ENCODE measurements at places on chromosomes 11 and 22. TPM values are rescaled to one million over a fixed set of nuclear protein-coding genes. Genes with fewer than 3 reads are reported as not detected.

FXYD2 gene
- not detected for total RNA-seq

TCN2 gene
- total RNA-seq: 1.4 TPM

CD248 gene
- not detected for total RNA-seq

HEPN1 gene
- not detected for total RNA-seq

ASPHD2 gene
- 4.0 TPM for total RNA-seq

SLC22A6 gene
- total RNA-seq: not detected

IL17REL gene
- not detected for total RNA-seq

DNA sequence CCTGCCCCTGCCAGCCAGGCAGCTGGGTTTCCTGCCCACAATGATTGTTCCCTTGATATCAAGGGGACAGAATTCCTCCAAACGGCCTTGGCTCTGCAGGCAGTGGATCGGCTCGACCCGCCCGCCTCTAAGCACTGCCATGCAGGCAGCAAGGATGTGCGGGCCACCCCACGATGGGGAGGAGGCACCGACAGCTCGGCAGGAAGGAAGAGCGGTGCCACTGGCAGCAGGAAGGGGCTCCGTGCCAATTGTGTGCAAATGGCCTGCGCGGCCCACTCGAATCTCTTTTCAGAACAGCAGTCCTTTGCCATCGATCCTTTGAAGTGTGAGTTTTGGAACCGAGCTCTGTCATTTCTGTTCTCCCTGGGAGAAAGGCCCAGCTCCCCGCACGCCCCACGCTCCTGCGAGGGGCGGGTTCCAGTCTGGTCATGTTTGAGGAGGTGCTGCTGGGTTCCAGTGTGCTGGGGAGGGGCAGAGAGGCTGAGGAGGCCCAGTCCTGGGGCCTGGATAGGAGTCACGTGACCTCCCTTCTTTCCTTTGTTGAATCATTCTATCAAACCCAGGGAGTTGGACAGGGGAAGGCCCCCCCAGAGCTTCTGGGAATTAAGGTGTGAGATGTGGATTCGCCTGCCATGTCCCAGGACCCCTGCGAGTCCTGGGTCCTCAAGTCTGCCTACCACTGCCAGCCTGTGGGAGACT lies 406.0 kb downstream of the CTTN start:
- no peak for DNase-seq

DNA sequence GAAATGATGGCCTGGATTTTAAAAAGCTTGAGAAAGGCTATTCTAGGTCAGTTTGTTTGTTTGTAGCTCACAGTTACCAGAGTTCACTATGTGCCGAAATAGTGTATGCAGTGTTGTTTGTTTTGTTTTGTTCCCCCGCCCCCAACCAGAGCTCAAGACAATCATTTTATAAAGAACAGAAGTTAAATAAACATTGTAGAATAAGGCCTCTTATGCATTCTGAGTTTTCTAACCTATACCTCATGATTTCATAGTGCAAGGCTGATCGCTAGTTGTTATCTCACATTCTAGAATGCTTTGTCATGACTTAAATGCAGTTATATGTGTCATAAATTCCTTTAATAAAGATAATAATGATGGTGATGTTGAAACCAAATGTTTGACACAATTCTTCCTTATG lies 7.8 kb downstream of the KCNA4 start:
- no peak for DNase-seq

DNA sequence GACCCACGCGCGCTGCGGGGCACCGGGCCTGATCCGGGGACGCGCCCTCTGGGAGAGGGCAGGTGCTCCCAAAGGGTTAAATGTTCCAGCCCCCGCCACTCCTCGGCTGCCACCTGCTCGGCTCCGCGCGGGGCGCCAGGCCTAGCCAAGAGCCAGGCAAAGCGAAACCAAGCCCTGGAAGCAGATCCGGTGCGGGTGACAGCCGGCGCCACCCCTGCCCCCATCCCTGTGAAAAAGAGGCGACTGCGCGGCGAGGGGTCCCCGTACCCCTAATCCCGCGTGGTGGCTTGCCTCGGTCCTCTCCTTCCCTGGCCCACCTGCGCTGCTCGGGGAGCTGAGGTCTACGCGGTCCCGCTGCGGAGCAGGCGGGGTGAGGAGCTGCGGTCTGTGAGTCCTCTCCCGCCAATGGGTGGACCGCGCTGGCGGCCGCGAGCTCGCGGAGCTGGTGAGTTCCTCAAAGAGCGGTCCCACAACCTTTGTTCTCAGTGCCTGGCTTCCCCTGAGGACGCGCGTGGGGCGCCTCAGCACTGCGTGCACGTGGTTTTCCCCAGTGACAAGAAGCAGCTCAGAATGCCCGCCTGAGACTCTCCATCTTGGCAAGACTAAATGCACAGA lies at the start of gene ME3:
TSS of gene ME3 (minus strand) at position 610 of the 615 bp plus-strand sequence.
- DNase-seq: no peak

DNA sequence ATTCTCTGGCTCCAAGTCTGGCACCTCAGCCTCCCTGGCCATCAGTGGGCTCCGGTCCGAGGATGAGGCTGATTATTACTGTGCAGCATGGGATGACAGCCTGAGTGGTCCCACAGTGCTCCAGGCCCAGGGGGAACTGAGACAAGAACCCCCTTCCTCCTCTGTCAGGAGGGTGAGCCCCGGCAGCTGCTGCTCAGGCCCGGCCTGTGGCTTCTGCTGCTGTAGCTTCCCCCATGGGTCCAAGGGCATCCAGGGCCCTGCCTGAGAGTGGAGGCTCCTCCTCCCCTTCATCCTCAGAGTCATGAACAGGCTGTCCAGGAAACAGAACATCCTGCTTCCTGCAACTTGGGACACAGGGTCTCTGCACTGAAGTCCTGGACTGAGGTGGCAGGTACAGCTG lies 113.6 kb downstream of the VPREB1 start:
- DNase-seq: no peak

DNA sequence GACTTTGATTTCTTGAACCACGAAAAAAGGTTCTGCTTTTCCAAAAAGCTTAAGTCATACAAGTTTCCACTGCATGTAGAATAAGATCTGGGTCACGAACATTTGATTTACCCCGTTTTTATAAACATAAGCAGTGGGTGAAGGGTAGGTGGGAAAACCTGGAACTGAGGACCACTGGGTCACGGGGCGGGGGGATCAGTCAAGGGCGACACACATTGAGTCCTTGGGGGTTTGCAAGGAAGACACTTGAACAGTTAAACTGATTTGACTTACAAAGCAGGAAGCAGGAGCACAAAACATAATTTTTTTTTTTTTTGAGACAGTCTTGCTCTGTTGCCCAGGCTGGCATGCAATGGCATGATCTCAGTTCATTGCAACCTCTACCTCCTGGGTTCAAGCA lies 10.9 kb downstream of the FADS3 start:
- DNase-seq: no peak

GRCh38 chr11:32094923-32095322 lies 4.0 kb downstream of the RCN1 start:
- no peak for DNase-seq

DNA sequence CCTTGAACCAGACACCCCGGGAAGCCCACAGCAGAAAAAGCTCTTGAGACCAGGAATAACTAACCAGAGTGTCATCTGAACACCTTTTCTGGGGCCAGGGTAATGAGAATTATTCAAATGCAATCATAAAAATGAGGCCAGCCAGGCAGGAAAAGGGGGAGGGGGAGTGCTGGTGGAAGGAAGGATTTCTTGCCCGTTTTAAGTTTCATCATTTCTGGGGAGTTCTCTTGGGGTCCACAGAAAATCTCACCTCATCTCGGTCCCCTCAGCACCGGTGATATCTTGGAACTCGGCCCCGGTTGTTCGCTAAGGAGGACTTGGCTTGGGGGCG lies 495 bp upstream of the PKNOX2 start:
- no peak for DNase-seq

DNA sequence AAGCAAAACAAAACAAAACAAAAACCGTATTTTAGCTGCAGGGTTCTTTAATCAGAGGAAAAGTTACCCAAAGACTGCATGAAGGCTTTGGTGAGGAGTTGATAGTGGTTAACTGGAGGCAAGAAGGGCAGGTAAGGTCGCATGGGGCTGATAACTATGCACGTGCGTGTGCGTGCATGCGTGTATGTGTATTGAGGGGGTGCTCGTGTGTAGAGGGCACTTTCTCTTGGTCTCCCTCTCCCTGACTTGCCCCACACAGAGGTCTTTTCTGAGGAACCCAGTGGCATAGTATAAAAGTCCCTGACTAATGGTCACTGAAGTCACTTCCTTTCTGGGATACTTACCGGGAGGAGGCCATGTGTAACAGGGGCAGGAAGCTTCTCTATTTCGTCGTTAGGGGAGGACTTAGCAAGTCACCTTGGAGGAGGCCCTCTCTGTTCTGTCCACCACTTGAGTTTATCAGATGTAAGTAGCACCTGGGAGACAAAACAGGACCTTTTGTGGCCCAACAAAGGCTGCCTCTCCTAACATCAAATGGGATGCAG lies 20.1 kb upstream of the FCHSD2 start:
- DNase-seq: no peak

DNA sequence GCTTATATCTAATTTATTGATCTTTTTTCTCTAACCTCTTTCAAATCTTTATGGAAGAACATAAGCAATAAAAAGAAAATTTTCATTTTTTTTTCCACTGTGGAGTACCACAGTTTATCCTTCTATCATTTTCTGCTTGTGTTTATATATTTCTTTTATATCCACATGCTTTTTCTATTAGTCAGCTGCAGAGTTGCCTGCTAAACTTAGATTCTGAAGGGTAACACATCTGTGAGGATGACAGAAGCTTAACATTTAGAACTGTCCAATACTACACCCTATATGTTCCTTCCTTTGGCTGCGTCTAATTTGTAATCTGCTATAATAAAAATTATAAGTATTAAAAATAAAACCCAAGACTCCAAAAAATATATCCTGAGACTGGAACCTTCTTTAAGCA lies 20.8 kb downstream of the CCDC90B start:
- DNase-seq: no peak

DNA sequence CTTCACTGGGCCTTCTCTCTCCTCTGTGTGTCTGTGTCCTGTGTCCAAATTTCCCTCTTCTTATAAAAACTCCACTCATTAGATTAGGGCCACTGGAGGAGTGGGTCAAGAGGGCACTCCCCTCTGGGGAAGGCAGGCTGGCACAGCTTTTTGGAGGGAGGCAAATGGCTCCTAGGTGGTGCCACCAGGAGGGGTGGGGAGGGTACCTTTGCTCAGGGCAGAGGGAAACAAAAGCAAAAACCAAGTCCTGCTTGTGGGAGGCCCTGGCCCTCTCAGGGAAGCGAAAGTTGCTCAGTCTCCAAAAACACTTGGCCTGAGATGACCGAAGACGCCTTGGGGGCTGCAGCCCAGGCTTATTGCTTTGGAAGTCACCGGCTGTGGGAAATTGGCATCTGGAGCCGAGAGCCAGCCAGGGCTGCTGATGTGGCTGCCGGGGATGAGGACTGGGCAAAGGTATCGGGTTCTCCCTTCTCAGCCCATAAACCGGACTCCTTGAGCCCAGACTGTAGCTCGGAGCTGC lies 48.2 kb upstream of the ANO1 start:
- no peak for DNase-seq

DNA sequence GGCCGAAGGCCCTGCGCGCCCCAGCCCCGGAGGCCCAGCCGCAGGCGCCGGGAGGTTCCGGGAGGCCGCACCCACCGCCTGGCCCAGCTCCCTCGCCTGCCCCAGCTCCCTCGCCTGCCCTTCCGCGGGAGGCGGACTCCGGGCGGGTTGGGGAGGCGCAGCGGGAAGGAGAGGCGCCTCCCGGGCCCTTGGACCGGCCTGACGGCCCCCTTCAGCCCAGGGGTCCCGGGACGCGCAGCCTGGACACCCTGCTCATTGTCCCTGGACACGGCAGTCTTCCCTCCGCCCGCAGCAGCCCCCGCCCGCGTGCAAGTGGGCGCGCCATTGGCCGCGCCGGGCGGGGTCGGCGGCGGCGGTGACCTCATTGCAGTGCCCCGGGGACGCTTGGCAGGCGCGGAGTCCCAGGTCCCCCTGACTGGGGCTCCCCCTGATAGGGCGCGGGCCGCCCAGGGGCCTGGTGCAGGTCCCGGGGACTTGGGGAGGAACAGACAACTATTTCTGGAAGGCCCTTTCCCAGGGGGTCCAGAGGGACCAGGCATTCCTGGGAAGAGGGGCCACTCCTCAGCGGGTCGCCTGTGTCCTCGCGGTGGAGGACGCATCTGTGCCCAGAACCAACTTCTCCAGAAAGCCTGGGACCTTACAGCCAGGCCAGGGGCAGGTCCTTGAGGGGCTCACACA lies 501 bp downstream of the CD151 start:
- DNase-seq: peak; percentile 58

- DNase-seq: peak; percentile 85
Measured at GRCh38 chr11:46248289-46249102, 29.0 kb upstream of the CREB3L1 start.

DNA sequence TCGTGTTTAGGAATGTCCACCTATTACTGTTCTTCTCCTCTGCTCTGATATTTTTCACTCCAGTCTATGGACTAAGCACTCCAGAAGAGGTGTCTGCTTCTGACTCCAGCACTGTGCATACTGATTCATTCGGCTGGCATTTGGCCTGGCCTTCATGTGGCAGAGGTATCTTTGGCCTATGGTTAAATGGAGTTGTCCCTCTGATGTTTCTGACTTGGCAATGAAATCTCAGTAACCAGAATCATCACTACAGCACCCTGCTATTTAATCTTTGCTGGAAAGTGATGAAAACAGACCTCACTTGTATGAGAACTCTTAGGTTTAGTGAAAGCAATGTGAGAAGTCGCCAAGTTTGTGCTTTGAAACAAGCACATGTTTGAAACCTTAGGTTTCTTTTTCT lies 155.2 kb downstream of the MAML2 start:
- peak; percentile 90 for DNase-seq

DNA sequence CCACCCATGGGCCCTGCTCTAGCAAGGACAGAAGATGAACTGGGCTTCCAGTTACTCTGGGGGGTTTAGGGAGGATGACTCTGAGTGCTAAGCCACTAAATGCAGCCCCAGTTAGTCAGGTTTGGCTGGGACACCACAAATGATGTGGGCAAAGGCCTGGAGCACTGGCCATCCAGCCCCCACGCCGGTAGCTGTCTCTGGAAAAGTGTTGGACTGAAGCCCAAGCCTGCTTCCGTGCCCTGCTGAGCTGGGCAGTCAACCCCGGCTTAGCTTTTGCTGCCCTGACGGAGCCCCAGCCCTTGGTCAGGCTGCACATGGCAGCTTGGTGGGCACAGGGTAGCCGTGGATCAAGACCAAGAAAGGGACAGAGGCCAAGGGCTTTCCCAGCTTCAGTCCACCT lies 5.7 kb upstream of the GSTP1 start:
- no peak for DNase-seq

DNA sequence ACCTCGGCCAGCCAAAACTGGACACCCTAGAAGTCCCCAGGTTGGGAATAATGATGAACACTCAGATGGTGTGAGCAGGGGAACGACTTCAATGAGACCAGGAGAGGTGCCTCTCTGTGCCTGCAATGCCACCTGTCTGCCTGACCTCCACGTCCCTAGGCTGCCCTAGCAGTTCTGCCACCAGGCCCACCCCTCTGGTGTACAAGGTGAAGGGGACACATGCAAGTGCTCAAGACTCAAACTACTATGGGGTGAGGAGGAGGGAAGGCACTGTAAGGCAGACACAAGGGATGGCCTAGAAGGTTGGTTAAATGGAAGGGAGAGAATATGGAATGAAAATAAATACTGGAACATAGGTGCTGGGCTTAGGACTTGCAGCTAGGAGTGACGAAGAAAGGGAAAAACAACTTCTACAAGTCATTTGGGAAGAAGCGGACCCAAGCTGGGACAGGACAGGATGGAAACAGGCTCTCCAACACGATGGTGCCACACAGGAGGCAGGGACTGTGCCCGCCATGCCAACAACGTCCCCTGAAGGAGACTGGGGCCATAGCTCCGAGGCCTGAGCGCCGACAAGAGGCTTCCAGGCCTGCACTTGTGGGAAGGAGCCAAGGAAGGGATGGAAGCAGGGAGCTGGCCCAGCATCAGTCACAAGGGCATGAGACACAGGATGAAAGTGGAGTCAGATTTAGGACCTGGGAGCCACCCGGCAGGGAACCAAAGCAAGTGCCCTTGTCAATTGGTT lies 18.5 kb downstream of the SERPIND1 start:
- no peak for DNase-seq

- DNase-seq: no peak
Measured at GRCh38 chr22:45775569-45776312, 104.1 kb downstream of the ATXN10 start.

Data from MCF 10A (cell line).